ENCODE measurements at places on chromosomes 13 and 19.

- no peak for DNase-seq
These were observed 468.7 kb downstream of the TSHZ3 start for GRCh38 chr19:30880551-30880950.

DNA sequence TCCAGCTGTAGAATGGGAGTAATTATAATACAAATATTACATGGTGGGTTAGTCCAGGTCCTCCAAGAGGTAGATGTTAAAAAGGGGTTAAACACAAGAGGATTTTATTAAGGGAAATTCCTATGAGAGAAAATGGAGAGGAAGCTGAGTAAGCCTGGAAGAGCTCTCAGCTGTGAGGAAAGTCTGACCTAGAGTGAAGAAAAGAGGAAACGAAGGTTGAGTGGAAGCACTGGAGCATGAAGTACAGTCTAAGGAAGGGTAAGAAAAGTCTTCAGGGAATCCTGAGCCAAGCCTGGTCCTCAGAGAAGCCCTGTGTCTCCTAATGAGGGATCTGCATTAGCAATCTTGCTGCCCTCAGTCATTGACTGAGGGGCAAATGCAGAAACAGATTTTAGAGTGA lies 506.2 kb downstream of the GPC5 start:
- DNase-seq, result no peak

GRCh38 chr13:74062933-74063332 lies 71.3 kb downstream of the KLF12 start:
- DNase-seq, result peak; percentile 88

DNA sequence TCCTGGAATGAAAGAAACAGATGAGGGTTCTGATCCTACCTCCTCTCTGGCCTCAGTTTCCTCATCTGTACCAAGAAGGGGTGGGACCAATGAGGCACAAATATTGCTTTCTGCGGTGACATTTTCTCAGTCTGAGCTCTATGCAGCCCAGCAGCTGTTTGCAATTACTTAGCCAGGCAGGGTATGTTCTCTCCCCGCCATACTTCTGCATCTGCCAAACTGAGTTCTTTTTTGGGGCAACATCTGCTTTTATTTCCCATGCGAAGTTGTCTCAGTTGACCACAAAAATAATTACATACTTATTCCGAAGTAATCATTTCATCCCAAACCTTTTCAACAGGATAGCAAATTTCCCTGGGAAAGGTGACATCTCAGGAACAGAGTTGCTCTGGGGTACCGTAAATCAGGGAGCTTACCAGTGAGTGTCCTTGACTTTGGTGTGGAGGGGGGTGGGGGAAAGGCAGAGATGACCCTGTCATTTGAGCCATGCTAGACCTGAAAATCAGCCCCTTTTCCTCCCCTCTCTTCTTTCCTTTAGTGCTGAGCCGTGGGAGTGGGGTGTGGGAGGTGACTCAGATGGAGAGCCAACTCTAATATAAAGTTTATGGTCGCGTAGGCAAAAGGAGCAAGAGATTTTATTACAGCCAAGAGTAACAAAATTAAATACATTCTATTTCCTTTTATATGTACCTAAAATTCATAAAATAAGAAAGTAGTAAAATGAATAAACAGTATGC lies 165.7 kb upstream of the KL start:
- DNase-seq, result peak; percentile 68

DNA sequence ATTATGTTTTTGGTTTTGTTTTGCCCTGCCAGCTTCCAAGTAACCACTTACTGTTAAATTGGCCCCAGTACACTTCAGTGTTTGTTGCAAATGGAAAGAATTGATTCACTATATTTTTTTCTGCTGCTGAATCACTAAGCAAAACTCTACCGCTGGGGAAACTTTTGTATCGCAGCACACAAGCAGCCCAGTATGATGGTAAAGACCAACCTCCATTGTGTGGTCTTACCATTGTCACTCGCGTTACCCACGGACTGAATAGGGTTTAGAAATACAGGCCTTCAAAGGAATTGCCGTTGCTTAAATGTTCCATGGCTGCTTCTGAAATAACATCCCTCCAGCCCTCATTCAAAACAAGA lies 7.9 kb downstream of the SPATA13 start:
- no peak for DNase-seq

DNA sequence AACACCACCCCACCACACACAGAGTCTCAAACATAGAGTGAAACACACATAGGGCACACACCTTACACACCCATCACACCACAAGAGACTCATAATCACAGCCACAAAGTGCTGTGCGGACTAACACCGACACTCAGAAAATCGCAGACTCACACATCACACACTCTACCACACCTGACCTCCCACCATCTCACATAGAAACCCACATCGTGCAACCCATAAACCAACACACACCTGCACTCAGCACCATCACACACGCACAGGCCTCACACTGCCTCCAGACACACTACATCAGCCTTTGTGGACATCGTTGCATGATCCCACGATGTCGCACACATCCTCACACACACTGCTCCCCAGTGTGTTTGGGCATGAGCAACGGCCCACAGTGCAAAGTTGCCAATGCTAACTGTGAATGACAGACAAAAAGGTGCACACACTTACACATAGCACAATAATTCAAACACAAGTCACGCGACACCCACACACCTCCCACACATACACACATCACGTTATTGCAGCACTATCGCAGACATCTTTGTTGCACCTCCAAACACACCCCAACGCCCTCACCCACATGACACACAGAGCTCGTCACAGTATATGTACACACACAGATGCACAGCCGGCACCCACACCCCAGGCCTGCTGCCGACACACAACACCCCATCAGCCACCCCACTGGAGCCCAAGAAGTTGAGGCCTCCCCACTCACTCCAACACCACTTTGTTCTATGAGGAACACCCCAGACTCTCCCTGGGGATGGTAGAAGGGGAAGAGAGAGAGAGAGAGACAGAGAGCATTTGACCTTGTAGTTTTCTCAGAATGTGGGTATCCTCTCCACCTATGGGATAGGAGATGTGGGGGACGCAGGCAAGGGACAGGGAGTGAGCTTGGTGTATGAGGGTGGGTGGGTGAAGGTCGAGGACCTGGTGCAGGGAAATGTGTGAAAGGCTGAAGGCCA lies 1.2 kb upstream of the ATP1A3 start:
- no peak for DNase-seq

DNA sequence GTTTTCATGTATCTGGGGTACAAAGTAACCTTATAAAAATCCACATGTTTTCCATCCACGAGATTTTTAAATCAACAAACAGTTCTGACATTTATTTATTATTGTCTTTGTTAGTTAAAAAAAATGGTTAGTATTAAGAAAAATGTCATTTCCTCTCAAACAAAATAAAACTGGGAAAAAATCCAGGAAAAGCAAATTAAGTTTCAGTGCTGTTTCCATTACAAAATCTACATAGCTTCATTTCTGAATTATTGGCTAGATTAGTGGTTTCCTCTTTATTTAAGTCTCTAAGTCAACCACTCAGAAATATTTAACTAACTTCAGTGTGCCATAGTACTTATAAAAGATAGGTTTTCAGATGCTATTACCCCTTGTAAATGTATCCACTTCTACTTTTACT lies 49.1 kb downstream of the MZT1 start:
- no peak for DNase-seq

DNA sequence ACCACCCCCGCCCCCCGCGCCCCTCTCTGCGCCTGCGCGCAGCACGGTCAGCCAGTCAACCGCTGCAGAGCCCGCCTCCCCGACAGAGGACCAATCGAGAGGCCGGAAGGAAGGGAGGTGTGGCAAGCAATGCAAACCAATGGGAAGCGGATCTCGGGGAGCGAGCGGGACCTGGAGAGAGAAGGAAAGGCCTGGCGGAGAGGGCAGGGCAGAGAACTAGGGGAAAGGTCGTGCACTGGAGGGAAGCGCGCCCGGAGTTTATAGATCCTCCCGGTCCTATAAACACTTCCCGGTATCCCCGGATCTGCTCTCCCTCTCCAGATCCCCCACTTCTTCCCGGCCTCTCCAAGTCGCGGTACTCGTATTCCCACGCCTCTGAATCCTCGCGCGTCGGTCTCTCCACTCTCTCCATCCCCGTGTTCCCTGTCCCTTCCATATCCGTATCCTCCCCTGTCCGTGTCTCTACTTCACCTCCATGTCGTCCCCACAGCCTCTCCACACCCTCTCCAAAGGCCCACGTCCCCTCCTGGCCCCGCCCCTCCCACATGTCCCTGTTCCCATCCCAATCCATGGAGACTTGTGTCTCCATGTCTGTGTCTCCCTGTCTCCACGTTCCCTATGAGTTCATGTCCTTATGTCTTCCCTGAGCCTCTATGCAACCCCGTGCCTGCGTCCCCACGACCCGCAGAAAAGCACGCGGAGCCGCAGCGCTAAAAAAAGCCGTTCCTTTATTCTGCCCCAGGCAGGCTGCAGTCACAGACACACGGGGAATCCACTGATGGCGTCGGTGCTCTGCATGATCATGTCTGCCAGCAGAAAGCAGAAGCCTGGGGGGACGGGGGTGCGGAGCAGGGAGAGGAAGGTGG lies 434 bp upstream of the ETFB start:
- DNase-seq, result peak; percentile 98

- no peak for DNase-seq
These were observed 109.8 kb downstream of the KDM4B start for GRCh38 chr19:5078666-5079065.

GRCh38 chr19:53462861-53463260 lies 4.7 kb upstream of the ZNF813 start:
- DNase-seq, result no peak

DNA sequence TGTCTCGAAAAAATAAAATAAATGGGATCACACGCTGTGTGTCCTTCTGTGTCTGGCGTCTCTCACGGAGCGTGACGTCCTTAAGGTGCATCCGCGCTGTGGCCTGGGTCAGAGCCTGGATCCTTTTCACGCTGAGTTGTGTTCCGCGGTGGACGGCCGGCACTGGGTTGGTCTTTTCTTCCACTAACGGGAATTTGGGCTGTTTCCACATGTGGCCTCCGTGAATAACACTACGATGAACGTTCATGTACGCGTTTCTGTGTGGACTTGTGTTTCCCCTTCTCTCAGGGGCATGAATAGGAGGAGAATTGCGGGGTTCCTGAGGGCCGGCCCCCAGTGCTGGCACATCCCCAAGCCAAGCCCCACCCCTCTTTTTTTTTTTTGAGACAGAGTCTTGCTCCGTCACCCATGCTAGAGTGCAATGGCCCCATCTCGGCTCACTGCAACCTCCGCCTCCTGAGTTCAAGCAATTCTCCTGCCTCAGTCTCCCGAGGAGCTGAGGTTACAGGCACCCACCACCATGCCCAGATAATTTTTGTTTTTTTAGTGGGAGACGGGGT lies 6.2 kb upstream of the PTBP1 start:
- DNase-seq, result peak; percentile 24

DNA sequence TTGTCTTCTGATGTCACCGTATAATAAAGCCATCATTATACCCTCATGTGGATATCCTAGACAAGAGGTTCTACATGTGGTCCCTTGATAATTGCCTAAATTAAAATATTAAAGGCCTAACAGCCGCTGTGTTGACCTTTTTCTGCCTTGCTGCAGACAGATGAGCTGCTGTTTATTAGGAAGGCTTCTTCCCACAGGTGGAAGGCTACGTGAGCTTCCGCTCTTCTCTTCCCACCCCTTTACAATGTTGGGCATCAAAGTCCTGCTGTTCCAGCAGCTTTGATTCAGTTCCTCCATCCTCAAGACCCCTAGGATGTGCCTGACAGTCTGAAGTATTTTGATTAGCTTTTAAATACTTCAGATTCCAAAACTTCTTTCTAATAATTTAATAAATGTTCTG lies 217.1 kb downstream of the PCCA start:
- no peak for DNase-seq

GRCh38 chr19:47863514-47863936 lies 4.5 kb downstream of the TPRX2 start:
- DNase-seq, result peak; percentile 83

DNA sequence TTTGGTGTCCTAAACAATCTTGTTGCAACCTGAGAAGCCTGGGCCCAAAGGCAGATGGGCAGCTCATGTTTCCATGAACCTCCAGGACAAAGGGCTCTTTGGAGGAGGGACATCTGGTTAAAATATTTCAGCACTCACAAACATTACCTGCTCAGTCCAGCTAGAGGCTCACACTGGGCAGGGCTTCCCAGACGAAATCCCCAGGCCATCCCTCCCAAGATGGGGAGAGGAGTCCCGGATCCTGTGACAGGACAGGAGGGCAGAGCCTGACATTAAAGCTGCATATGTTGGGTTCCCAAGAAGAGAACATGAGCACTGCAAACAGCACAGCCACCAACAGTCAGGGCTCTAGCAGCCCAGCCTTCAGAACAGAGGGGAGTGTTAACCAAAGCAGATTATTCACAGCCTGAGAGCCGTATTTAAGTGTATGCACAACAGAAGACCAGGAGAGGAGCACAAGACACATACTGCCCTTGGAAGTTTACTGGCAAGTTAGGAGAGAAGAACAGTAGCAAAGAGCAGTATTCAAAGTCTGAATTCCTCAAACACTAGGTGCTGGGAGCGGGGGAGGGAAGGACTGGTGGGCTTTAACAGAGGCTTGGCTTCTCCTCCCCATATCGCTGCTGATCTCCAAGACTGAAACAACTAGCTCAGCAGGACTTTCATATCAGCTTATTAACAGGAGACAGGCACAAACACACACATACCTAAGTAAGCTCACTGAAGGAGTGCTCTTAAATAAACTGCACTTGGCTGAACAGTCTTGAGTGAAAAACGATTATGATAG lies 12.3 kb downstream of the ATP7B start:
- DNase-seq, result no peak

DNA sequence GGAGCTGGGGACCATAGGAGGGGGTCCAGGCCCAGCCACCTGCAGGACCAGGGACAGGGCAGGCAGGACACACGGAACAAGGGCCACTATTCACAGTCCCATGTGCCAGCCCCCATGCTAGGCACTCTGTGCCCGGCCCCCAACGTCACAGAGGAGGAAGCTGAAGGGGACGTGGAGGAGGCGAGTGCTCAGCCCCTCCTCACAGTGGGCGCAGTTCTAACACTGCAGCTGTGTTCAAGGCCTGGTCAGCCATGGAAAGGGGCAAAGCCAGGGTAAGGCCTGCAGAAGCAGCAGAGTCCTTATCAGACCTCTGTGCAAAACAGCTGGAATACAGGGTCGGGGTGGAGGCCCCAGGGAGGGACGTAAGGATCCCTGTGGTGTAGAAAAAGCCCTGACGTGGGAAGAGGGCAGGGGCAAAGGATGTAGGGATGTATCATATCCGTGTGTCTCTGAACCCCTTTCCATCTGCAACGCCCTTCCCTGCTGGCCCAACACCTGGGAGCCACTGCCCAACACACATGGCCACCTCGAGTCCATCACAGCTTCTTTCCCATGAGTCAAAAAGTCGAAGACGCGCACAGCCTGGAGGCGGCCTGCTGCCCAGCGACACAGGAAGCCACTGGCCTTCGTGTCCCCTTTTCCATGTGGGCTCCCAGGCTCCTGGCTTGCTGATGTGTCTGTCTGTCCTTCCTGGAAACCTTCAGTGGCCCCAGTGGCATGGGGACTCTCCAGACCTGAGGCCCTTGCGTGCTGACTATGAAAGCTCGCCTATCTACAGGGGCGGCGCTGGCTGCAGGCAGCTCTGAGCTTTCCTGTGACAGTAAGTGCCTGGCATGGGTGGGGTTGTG lies 28.0 kb downstream of the SH3GL1 start:
- no peak for DNase-seq

GRCh38 chr13:80379245-80379644 lies 38.3 kb upstream of the SPRY2 start:
- DNase-seq, result no peak

All from muscle of back (tissue), 13 donors.